Uterus (tissue), 4 donors: ENCODE measurements at places on chromosomes 16 and 17.

DNA sequence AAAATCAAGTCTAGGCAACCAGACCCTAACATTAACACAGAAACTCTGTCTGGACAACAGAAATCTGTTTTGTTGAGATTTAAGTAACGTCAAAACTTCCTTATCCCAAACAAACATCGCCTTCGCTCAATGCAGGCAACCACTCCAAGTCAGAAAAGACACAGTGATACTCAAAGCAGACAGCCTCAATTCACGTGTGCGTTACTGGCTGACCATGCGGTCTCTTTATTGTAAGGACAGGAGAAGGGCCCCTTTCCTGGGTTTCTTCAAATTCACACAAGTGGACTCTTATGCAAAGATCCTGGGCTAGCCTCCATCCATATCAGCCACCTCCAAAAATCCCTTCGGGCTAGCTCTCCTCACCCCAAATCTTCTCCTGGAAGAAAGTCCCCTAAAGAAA, 467.7 kb downstream of the SOX9 start:
- H3K4me1 ChIP-seq: no peaks in the 10 kb centered on the region
- DNase-seq: no peak
- H3K27me3 ChIP-seq: no peaks in the 10 kb centered on the region
- H3K4me3 ChIP-seq: no peak overlapping the region

DNA sequence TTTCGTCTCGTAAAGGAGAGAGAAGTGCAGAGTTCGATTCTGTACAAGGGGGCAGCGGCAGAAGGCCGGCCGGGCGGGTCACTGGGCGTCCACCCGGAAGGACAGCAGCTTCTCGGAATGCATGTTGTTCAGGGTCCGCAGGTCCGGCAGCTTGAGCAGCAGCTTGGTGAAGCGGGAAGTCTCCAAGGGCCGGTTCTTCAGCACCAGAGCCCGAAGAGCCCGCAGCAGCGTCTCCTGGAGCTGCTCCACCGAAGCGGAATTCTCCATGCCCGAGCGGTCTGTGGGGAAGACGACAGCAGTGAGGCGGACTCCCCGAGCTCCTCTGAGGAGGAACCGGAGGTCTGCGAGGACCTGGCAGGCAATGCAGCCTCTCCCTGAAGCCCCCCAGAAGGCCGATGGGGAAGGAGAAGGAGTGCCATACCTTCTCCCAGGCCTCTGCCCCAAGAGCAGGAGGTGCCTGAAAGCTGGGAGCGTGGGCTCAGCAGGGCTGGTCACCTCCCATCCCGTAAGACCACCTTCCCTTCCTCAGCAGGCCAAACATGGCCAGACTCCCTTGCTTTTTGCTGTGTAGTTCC, 7.3 kb downstream of the NR1D1 start:
- H3K4me1 ChIP-seq: peaks cover 38% of the 10 kb centered on the region
- H3K4me3 ChIP-seq: no peak overlapping the region
- H3K27ac ChIP-seq: peak overlapping the region; percentile 99
- no peaks in the 10 kb centered on the region for H3K36me3 ChIP-seq
- H3K27me3 ChIP-seq: no peaks in the 10 kb centered on the region

GRCh38 chr17:44539673-44540072, 17.6 kb upstream of the FZD2 start:
- no peaks in the 10 kb centered on the region for H3K36me3 ChIP-seq
- no peak for DNase-seq
- H3K27ac ChIP-seq: no peak overlapping the region
- no peaks in the 10 kb centered on the region for H3K27me3 ChIP-seq
- H3K4me1 ChIP-seq: no peaks in the 10 kb centered on the region
- H3K4me3 ChIP-seq: no peak overlapping the region

DNA sequence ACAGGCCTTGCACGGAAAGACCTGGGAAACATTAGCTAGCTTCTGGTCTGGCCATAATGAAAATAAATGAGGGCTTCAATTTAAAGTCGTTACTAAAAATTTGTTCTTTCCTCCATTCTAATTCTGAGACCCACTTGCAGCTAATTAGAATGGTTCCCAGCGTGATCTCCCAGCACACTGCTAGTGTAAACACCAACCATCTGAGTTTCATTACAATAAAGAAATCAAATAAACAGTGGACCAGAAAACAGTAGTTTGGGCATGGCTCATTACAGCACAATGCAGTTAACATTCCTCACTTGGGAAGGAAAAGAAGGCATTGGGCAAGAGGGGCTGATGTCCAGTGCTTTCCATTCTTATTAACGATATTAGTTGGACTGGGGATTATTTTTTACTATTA, 410.9 kb upstream of the SOX9 start:
- H3K4me3 ChIP-seq: no peak overlapping the region
- H3K36me3 ChIP-seq: no peaks in the 10 kb centered on the region
- H3K27me3 ChIP-seq: no peaks in the 10 kb centered on the region
- H3K4me1 ChIP-seq: no peaks in the 10 kb centered on the region

DNA sequence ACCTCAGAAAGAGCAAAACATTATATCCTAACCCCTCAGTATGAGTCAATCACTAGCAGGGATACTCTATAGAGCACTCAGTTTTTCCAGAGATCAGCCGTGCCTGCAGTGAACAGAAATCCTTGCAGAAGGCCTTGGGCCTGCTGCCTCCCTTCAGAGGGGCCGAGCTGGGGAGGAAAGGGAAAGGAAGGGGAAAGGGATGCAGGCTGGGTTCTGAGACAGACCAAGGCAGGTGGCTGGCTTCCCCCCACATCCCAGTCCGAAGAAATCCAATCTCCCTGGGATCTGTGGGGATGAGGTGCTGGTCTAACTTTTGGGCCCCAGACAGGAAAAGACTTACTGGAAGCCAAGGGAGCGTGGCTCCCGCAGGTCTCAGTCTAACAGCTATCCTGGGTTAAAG, 25.3 kb downstream of the SRL start:
- H3K27ac ChIP-seq: peak overlapping the region; percentile 57
- no peaks in the 10 kb centered on the region for H3K27me3 ChIP-seq
- H3K4me1 ChIP-seq: no peaks in the 10 kb centered on the region

GRCh38 chr17:62664336-62665120, 37.1 kb downstream of the MRC2 start:
- H3K4me1 ChIP-seq: no peaks in the 10 kb centered on the region
- no peak overlapping the region for H3K27ac ChIP-seq
- no peaks in the 10 kb centered on the region for H3K27me3 ChIP-seq
- no peak for DNase-seq
- no peak overlapping the region for H3K4me3 ChIP-seq

GRCh38 chr17:17205368-17206123, 587 bp downstream of the PLD6 start:
- peak overlapping the region; percentile 86 for H3K27ac ChIP-seq
- peaks cover 17% of the 10 kb centered on the region for H3K4me1 ChIP-seq
- DNase-seq: peak; percentile 61
- no peaks in the 10 kb centered on the region for H3K36me3 ChIP-seq
- H3K27me3 ChIP-seq: no peaks in the 10 kb centered on the region

DNA sequence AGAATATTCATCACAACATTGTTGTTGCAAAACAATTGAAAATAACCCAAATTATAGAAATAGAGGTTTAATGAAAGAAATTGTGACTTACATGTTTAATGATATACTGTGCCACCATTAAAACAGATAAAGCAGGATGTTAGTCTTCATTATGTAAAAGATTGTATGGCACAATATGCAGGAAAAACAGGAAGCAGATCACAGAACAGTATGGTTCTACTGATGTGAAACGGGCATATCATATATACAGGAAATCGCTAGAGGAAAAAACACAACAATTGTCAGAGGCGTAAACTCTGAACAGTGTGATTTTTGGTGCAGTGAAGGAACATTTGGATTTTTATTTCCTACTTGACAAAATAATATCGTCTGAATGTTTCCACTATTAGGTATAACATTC, 22.0 kb downstream of the OR3A1 start:
- DNase-seq: no peak
- no peaks in the 10 kb centered on the region for H3K4me1 ChIP-seq
- H3K27me3 ChIP-seq: no peaks in the 10 kb centered on the region
- H3K4me3 ChIP-seq: no peak overlapping the region
- no peak overlapping the region for H3K27ac ChIP-seq

DNA sequence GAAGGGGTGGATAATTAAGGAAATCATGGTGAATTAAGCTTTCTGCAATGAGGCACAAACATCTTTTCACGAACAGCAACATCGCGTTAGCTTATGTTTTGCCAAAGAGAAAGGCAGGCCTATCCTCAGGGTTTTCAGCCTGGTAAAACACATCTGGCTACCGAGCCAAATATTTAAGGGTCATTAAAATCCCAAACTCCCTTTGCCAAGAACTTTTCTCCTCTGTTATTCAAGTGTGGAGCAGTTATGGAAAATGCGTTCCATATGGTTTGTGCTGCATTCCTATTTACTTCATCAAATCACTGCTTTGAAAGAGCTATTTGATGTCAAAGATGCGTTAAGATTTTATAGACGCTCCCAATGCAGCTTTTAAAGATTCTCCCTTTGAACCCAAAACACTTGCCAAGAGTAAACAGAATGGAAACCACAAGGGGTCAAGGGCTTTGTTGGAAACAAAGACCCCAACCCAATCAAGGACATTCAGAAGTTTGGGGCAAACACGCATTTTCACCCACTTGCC, 308.3 kb upstream of the CDH5 start:
- H3K4me1 ChIP-seq: no peaks in the 10 kb centered on the region
- H3K4me3 ChIP-seq: no peak overlapping the region
- no peak for DNase-seq
- no peaks in the 10 kb centered on the region for H3K27me3 ChIP-seq

GRCh38 chr16:47858333-47858982, 297.3 kb downstream of the ABCC12 start:
- no peaks in the 10 kb centered on the region for H3K36me3 ChIP-seq
- no peak overlapping the region for H3K4me3 ChIP-seq
- no peaks in the 10 kb centered on the region for H3K4me1 ChIP-seq
- no peak for DNase-seq

GRCh38 chr16:56450275-56450985, 702 bp downstream of the NUDT21 start:
- H3K4me1 ChIP-seq: peaks cover 10% of the 10 kb centered on the region
- no peaks in the 10 kb centered on the region for H3K36me3 ChIP-seq
- no peaks in the 10 kb centered on the region for H3K27me3 ChIP-seq

DNA sequence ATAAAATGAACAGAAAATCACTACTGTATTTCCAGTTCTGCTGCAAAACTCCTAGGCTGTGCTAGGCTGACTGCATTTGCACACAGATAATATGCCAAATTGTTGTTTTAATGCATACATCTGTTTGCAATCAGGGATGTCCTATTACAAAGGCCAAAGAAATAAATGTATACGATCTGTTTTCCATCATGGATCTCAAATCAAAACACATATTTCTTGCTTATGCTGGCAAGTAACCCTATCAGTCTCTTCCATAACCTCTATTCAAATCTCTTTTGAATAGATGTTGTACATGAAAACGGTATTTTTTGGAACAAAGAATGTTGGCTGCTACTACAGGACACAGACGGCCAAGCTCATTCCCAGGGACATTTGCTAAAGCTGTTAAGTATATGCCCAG, 56.6 kb downstream of the DUSP14 start:
- H3K27ac ChIP-seq: no peak overlapping the region
- H3K36me3 ChIP-seq: no peaks in the 10 kb centered on the region
- H3K4me3 ChIP-seq: no peak overlapping the region
- H3K27me3 ChIP-seq: no peaks in the 10 kb centered on the region

- peak overlapping the region; percentile 94 for H3K27ac ChIP-seq
- peak; percentile 79 for DNase-seq
- no peaks in the 10 kb centered on the region for H3K36me3 ChIP-seq
- H3K4me1 ChIP-seq: peaks cover 13% of the 10 kb centered on the region
- no peaks in the 10 kb centered on the region for H3K27me3 ChIP-seq
- H3K4me3 ChIP-seq: peak overlapping the region; percentile 50
Observed at GRCh38 chr17:77451894-77452852, 311.4 kb downstream of the SEC14L1 start.

DNA sequence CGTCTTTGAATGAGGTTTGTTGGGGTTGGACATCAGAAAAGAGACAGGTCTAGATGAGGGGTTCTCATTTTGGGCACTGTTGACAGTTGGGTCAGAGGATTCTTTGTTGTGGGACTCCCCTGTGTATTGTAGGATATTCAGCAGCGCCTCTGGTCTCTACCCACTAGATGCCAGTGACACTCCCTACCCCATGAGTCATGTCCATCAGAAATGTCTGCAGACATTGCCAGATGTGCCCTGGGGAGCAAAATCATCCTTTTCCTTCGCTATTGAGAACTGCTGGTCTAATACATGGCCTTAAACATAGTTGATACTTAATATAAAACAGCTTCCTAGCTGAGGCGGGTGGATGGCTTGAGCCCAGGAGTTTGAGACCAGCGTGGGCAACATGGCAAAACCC, 3.1 kb downstream of the ABAT start:
- H3K4me3 ChIP-seq: no peak overlapping the region
- DNase-seq: no peak
- no peak overlapping the region for H3K27ac ChIP-seq

GRCh38 chr16:67917852-67918236, 13.8 kb downstream of the CTRL start:
- no peaks in the 10 kb centered on the region for H3K27me3 ChIP-seq
- no peaks in the 10 kb centered on the region for H3K4me1 ChIP-seq
- peak overlapping the region; percentile 18 for H3K27ac ChIP-seq
- H3K4me3 ChIP-seq: no peak overlapping the region
- no peaks in the 10 kb centered on the region for H3K36me3 ChIP-seq
- DNase-seq: no peak

DNA sequence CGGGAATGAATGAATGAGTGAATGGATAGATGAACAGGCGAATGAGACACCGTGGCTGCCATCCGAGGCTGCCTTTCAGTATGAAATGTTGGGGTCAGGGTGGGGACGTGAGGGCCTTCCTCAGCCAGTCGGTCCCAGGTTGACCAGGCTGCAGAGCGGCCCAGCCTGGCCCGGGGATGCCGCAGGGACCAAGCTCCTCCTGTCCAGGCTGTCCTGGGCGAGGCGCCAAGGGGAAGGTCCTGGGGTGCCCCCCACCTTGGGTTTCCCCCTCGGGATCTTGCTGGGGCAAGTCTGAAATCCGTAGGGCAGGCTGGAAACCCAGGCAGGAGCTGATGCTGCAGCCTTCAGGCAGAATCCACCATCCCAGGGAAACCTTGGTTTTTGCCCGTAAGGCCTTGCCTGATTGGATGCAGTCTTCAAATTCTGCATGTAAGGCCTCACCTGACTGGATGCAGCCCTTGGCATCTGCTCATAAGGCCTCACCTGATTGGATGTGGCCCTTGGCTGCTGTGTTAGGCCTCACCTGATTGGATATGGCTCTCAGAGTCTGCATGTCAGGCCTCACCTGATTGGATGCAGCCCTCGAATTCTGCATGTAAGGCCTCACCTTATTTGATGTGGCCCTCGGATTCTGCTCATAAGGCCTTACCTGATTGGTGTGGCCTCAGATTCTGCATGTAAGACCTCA, 61.7 kb upstream of the ZNF469 start:
- H3K4me3 ChIP-seq: no peak overlapping the region
- H3K27ac ChIP-seq: no peak overlapping the region

DNA sequence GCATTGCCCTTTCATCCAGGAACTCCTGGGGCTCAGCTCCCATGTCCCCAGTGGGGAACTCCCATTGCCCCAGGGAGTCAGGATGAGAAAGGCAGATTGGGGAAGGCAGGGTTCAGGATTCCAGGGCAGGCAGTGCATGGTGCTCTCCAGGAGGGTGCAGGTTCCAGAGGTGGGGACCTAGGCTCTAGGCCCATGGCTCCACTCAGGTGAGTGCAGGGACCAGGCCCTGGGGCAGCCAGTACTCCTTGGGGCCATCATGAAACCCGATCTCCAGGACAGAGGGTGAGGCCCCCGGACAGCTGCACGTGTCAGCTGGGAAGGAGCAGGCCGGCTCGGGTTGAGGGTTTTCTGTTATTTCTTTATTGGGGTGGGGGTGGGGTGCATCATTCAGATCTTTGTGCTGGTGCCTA, 1.3 kb upstream of the MTSS2 start:
- no peak for DNase-seq
- H3K4me1 ChIP-seq: peaks cover 20% of the 10 kb centered on the region
- H3K4me3 ChIP-seq: no peak overlapping the region
- peak overlapping the region; percentile 97 for H3K27ac ChIP-seq
- no peaks in the 10 kb centered on the region for H3K36me3 ChIP-seq

- DNase-seq: no peak
- no peaks in the 10 kb centered on the region for H3K27me3 ChIP-seq
- H3K27ac ChIP-seq: no peak overlapping the region
Observed at GRCh38 chr16:24950275-24950674, 64.9 kb downstream of the ARHGAP17 start.
